CD4-positive, alpha-beta T cell treated with Interleukin-12 subunit alpha and Interleukin-12 subunit beta, for 1 hour (primary cell): ENCODE measurements at places on chromosomes 3 and 15.

- no peak for DNase-seq
Measured at GRCh38 chr3:157447026-157447694, 10.5 kb downstream of the PTX3 start.

DNA sequence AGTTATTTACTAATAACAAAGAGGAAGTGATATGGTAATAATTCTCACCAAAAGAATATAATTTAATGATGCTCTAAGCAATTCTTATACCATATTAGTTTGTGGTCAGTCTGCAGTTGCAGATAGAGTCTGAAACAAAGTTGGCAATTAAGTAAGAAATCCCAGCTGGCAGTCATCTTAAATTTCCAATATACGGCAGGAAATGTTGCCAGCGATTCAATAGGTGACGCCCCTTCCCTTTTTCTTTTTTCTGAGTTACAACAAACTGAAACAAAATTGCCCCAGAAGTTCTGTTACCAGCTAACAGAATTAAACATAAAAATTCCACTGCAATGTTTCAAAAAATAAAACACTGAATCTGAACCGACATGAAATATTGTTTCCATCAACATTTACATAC lies 26.7 kb downstream of the LRRFIP2 start:
- DNase-seq: no peak

DNA sequence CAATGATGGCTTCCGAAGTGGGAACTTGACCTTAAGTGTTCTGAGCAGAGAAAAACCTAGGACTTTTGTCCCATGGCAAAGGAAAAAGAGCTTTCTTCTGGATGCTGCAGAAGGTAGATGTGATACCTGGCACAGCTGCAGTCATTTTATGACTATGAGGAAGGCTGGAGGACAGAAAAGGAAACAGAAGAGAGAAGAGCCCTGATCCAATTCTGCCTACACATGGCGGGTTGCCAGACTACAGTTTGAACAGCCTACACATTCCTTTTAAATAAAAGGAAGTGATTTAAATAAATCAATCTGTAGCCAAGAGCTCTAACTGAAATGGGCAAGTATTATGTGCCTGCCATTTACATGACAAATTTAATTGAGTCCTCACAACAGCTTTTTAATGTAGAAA lies 43.6 kb upstream of the CHRNB4 start:
- DNase-seq: no peak

DNA sequence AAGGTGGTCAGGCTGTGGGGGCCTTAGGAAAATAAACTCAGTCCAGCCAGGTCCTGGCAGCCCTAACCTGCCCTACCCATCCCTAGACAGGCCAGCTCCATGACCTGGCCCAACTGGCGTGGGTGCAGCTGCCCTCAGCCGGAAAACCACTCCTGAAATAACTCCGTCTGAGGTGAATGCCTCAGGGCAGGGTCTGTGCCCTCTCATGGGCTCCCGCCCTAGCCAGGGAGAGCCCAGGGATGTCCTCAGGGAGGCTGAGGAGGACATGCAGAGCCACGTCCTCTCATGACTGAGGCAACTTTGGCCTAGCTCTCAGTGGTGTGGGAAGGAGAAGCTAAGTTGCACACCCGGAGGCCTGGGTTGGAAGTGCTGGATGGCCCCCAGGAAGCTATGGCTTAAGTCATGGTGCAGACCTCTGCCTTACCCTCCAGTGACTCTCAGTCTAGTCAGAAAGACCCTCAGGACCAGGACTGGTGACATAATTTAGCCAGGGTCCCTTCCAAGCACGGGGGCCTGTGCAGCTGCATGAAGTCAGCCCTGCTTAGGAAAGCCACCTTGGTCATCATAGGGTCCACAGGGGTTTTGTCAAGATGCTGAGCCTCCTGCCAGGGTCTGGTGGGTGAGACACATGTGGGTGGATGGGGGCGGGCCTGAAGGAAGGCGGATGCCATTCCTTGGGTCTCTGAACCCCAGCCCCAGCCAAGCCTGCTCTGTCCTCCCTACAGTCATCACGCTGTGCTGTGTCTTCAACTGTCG lies 7.4 kb downstream of the TMIE start:
- DNase-seq: no peak

DNA sequence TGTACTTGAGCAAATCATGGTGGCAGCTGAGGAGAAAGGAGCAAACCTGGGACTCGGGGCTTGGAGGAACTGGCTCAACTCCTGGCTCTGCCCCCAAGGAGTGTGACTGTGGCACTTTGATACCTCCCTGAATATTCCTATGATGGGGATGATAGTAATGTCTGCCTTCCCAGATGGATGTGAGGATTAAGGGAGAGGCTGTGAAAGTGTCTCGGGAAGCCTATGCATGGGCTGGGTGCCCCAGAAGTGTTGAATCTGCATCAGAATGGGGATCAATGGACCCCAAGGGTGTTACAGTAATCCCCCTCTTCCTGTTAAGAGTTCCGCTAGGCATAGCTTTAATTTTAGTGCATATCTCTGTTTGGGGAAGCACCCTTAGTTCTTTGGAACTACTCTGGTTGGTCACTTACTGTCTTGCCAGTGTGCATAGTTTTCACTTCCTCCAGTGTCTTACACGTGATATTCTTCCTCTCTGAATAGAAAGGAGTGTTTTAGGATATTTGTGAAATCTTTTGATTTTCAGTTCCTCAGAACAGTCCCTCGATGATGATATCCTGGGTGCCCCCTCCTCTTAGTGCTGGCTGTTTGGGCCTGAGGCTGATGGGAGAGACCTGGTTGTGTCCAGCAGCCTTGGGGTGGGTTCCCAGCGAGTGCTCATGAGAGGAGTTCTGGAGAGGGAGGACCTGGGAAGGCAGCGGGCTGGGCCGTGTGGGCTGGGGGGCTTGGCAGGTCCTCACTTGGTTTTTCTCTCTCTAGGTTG lies 97.5 kb downstream of the CHDH start:
- DNase-seq: no peak

GRCh38 chr15:58039079-58040035 lies 26.2 kb downstream of the ALDH1A2 start:
- DNase-seq: no peak

GRCh38 chr15:91114301-91114700 lies 14.2 kb downstream of the SV2B start:
- no peak for DNase-seq

DNA sequence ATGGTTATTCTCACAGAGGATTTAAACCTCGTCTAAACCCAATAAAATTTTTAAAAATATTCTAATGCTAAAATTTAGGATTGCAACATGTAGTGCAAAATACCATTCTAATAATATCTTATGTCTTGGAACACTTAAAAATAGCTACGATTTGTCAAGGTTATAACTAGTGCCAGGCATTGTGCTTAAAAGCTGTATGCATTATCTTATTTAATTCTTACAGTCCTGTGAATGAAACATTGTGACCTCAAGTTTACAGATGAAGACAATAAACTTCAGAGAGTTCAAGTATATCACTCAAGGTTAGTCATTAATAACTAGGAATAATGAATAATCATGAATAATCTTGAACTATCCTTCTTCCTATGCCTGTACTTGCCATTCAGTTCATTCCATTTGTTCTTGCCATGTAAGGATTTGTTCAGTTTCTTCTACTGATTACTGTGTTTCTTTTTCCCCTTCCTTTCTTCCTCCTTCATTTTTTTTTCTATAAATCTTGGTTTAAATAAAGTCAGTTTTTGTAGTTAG lies 897.6 kb upstream of the NR2F2 start:
- DNase-seq: no peak

DNA sequence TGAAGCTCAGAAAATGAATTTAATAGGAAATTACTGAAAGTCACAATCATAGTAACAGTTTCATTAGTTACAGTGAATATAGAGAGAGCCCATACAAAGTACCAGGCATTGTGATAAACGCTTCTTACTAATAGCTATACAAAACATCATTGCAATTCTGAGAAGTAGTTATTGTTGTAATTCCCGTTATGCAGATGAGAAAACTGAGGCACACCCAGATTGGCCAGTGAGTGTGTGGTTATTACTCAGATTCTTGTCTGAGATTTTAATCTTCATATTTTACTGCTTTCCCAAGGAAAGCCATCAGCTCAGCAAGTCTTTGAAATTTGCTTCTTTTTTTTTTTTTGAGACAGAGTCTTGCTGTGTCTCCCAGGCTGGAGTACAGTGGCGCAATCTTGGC lies 14.3 kb downstream of the FLNB start:
- DNase-seq: no peak

DNA sequence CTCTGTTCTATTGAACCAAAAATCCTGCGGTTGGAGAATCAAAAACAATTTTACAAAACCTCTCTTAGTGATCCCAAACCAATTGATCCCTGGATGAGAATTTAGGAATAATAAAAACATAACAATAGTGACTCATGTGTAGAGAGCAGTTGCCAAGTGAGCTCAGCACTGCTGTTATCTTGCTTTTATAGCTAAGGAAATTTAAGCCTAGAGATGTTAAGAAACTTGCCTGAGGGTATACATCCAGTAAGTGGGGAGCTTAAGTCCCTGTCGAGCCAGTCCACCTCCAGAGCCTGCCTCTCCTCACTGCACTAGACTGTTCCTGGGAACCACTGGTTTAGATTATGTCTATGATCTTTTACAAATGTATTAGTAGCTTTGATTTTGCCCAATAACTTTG lies 358.4 kb upstream of the LMCD1 start:
- no peak for DNase-seq

GRCh38 chr15:59830098-59830497 lies 141.0 kb upstream of the BNIP2 start:
- DNase-seq: no peak

- no peak for DNase-seq
Measured at GRCh38 chr3:160569894-160570652, 4.7 kb upstream of the KPNA4 start.

DNA sequence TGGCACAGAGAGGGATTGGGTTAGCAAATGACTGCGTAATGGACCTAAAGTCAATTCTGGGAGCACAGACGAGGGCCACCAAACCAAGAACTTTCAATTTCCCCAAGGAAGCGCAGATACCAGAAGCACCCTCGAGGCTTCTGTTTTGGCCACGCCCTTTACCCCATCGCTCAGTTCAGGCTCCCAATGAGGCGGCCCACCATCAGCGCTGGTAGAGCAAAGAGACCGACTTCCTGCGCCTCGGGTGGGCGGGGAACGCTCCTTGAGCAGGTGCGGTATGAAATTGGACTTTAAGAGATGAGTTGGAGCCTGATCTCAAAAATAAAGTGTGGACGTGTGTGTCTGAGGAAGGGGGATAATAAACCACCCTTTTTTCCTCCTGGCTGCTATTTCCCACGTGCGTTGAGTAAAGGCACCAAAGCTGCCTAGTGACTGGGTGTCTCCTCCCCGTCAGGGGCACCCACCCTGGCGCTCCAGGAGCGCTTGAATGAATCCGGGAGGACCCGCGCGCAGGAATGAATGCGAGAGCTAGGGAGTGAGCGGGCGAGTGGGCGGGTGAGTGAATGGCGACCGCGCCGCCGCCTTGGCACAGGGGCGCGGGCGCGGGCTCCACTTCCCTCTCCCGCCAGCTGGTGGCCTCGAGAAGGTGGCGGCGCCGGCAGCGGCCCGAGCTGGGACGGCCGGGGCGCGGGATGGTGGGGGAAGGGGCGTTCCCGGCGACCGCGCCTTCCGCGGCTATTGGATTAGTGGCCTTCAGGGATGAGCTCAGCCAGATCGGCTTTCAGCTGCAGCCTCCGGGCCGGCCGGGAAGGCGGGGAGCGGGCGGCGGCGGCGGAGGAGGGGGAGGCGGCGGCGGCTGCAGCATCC lies at the start of gene SPSB4:
TSS of gene SPSB4 (plus strand) at position 772 of the 867 bp plus-strand sequence. CDS start 14,758 bp downstream, outside the sequence.
- no peak for DNase-seq

DNA sequence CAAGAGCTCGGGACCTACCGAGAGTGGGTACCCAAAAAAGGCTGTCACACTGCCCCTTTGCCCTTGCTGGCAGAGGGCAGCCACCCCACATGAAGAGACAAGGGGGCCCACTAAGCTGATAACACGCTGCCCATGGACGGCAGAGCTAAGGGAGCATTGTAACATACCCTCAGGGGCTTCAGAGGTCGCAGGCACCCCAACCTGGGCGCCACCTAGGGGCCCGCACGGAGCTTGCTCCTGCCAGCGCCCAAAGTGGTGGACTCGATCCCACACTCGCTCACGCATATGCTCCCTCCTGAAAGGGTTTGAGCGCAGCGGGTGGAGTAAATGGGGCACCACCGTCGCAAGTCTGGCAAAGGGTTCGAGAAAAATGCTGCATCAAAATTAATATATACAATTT lies 975.4 kb downstream of the ZPLD1 start:
- DNase-seq: no peak

GRCh38 chr3:17985658-17986347 lies 243.4 kb upstream of the TBC1D5 start:
- DNase-seq: no peak

GRCh38 chr15:69979783-69980182 lies 117.9 kb downstream of the TLE3 start:
- DNase-seq: no peak

- no peak for DNase-seq
Measured at GRCh38 chr15:72445426-72445825, 28.7 kb upstream of the ARIH1 start.

- DNase-seq: no peak
Measured at GRCh38 chr15:36422631-36423030, 156.8 kb upstream of the CDIN1 start.

GRCh38 chr3:126314305-126314789 lies 42.9 kb downstream of the KLF15 start:
- no peak for DNase-seq

DNA sequence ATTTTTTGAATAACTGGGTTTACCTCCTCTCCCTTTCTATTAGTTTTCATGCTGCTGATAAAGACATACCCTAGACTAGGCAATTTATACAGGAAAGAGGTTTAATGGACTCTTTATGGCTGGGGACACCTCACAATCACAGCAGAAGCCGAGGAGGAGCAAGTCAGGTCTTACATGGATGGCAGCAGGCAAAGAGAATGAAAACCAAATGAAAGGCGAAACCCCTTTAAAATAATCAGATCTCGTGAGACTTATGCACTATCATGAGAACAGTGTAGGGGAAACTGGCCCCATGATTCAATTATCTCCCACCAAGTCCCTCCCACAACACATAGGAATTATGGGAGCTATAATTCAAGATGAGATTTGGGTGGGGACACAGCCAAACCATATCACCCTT lies 2.0 kb upstream of the RSL24D1 start:
- no peak for DNase-seq

GRCh38 chr3:127171320-127171719 lies 21.6 kb upstream of the PRR23E start:
- no peak for DNase-seq

GRCh38 chr3:34174740-34175139 lies 376.3 kb downstream of the PDCD6IP start:
- DNase-seq: no peak
